HFF-Myc (cell line): ENCODE measurements at places on chromosomes 12 and 14.

DNA sequence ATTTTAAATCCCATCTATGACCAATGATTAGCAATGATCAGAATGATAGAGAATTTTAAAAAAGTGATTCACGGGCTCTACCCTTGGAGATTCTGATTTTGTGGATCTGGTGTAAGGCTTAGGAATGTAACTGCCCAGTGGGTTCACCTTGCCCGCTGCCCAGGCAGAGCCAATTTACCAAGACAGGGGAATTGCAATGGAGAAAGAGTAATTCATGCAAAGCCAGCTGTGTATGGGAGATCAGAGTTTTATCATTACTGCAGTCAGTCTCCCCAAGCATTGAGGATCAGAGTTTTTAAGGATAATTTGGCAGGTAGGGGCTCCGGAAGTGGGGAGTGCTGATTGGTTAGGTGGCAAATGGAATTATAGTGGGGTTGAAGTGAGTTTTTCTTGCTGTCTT, 480.6 kb downstream of the ATP23 start:
- no peak for DNase-seq

DNA sequence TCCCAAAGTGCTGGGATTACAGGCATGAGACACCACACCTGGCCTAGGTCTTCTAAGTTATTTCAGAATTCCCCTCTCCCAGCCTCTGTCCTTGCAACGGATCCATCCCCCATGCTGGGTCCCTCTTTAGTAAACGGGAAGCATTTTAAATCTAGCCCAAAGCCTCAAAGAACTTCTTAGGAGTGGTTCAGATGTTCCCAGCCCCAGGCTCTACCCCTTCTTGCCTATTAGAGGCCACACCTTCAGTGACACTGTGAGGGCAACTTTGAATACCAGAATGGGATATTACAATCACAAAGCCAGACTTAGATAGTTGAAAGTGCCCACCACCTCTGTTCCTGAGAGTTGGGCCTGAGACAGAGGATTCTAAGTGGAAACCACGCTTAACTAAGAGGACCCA, 18.1 kb upstream of the SPPL3 start:
- no peak for DNase-seq

DNA sequence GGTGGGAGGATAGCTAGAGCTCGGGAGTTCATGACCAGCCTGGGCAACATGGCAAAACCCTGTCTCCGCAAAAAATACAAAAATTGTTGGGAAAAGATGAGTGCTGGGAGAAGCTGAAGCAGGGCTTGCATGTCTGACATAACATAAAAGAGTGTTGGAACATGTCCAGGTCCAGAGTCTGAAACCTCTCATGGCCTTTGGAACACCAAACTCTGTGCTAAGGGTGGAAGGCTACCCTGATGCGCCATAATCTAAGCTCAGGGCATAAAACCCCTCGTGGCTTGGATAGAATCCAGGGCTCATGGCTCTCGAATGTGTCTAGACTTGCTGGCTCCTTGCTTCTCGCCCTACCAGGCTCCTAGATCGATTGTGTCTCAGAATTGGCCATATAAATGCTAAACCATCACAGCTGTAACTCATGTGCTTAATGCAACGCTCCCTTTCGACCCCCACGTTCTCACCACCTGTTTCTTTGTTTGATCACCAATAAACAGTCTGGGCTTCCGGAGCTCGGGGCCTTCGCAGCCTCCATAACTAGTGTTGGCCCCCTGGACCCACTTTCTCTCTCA, 6.7 kb upstream of the CLEC7A start:
- no peak for DNase-seq

- no peak for DNase-seq
These were observed 8.8 kb upstream of the CLECL1 start for GRCh38 chr12:9741726-9742125.

DNA sequence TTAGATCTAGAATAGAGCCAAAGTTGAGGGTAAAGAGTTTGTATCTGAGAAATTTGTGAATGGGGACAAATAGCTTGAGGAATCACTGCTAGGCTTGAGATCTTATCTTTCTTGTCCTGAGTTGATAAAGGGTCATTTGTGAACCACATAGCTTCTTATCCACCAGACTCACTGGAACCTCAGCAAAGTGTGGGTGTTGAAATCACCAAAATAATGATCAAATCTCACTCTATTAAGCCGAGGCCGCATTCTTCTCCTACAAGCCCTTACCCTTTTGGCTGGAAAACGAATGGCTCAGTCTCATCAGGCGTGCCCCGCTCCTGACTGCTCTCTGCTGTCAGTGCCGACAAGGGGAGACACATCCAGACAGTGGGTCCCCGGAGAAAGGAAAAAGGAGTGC, 240.6 kb downstream of the EGLN3 start:
- no peak for DNase-seq

DNA sequence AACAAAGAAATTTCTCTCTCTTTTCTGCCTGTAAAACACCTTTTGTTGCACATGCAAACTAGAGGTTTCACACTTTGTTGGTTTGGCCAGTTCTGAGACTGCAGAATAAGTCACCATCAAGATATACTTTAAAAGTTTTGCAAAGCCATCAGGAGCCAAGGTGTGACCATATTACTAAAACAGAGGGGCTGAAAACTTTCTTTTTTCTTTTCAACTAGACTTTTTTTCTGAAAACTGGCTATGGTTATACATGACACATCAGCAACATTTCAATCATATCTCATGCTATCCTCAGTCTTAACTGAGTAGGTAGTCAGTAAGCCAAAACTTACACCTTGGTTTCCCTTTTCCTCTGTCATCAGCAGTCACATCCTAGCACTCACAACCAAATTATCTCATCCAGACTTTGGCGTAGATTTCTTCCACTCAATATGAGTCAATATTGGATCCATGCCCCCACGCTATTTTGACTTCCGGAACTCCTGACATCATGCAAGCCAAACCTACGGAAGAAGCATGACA, 4.1 kb upstream of the IFNG start:
- no peak for DNase-seq
